ENCODE measurements at places on chromosomes 2 and 18. TPM values are rescaled to one million over a fixed set of nuclear protein-coding genes. Genes with fewer than 3 reads are reported as not detected.

The GBX2 gene
- total RNA-seq, result not detected

The PUM2 gene
- total RNA-seq, result 120 TPM

The GALNT3 gene
- 8.9 TPM for total RNA-seq

The CIB4 gene
- not detected for total RNA-seq

The LRRFIP1 gene
- 319 TPM for total RNA-seq

The PIGN gene
- total RNA-seq, result 32.8 TPM

The PLGLB2 gene
- 2.6 TPM for total RNA-seq

The LHCGR gene
- not detected for total RNA-seq

The SERPINB12 gene
- total RNA-seq, result not detected

The GAREM2 gene
- 2.1 TPM for total RNA-seq

The ANKMY1 gene
- 28.8 TPM for total RNA-seq

The ANKRD62 gene
- total RNA-seq, result not detected

The HTR2B gene
- total RNA-seq, result not detected

The STK36 gene
- 13.8 TPM for total RNA-seq

The HSPE1 gene
- 313 TPM for total RNA-seq

The RIT2 gene
- not detected for total RNA-seq

The LRP1B gene
- not detected for total RNA-seq

The MROH2A gene
- not detected for total RNA-seq

The SH3RF3 gene
- total RNA-seq, result not detected

The ABCG8 gene
- not detected for total RNA-seq

The CDKL4 gene
- 0.50 TPM for total RNA-seq

The ARHGAP15 gene
- 93.3 TPM for total RNA-seq

The UGT1A7 gene
- not detected for total RNA-seq

The WDR75 gene
- total RNA-seq, result 46.5 TPM

The SEMA4C gene
- 8.3 TPM for total RNA-seq

The MYL12B gene
- total RNA-seq, result 271 TPM

The STPG4 gene
- 0.19 TPM for total RNA-seq

The SP5 gene
- not detected for total RNA-seq

The CRYBA2 gene
- not detected for total RNA-seq

The NT5DC4 gene
- not detected for total RNA-seq

The SLC9A4 gene
- 0.11 TPM for total RNA-seq

The RFTN2 gene
- 0.17 TPM for total RNA-seq

The VRK2 gene
- 14.3 TPM for total RNA-seq

The KCNG2 gene
- total RNA-seq, result not detected

The SLC8A1 gene
- 0.45 TPM for total RNA-seq

The CASP10 gene
- total RNA-seq, result 10.8 TPM

The ESPNL gene
- 1.0 TPM for total RNA-seq

The CACNB4 gene
- total RNA-seq, result 0.32 TPM

The SYT4 gene
- not detected for total RNA-seq

The RAX gene
- not detected for total RNA-seq

The EFHD1 gene
- total RNA-seq, result 1.1 TPM

The CSRNP3 gene
- total RNA-seq, result not detected

The GALR1 gene
- total RNA-seq, result not detected

The LNPK gene
- 30.1 TPM for total RNA-seq

The COLEC11 gene
- total RNA-seq, result not detected

The GCC2 gene
- total RNA-seq, result 32.4 TPM

The CENPO gene
- 32.7 TPM for total RNA-seq

The FOXI3 gene
- total RNA-seq, result not detected

The MYCN gene
- not detected for total RNA-seq

The THOC1 gene
- total RNA-seq, result 99.1 TPM

The NYAP2 gene
- 0.19 TPM for total RNA-seq

The C2orf80 gene
- total RNA-seq, result not detected

The RGPD3 gene
- total RNA-seq, result 0.35 TPM

The ACKR3 gene
- total RNA-seq, result 0.86 TPM

The CHN1 gene
- 15.5 TPM for total RNA-seq

The TGFA gene
- total RNA-seq, result 0.69 TPM
